Activated naive CD4-positive, alpha-beta T cell treated with anti-CD3 and anti-CD28 coated beads for 36 hours (primary cell): ENCODE measurements at places on chromosomes 6 and 20.

DNA sequence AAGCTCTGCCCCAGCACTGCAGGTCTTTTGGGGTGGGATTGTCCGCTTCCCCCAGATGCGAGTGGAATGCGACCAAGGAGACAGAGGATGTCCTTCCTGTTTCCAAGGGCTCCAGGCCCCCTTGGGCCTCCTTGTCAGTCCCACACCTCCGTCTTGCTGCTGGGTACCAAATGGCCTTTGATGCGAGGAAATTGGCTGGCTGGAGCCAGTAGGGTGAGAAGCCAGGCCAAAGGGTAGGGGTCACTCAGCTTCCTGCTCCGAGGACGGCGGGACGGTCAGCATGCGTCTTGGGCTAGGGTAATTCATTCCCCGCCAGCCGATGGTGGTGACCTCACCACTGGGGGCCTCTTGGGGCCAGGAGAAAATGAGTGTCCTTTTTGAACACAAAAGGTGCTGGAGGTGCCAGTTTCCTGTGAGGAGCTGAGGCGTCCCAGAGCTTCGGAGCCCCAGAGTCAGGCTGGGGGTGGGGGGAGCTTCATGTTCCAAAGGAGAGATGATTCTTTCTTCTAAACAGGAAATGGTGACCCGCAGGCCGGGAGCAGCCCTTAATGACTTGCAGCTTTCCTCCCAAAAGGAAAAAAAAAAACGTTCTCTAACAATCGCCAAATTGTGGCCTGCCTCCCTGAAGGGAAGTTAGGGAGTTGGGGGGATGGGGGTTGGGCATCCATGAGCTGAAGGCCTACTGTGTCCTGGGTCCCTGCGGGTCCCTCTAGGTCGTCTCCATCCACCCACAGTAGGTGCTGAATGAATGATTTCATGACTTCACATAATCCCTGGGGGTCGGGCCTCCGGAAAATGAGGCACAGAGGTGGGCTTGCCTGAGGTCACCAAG, 6.7 kb downstream of the SNAI1 start:
- DNase-seq = no peak

GRCh38 chr20:59158673-59159072, 4.9 kb upstream of the ZNF831 start:
- DNase-seq = no peak

DNA sequence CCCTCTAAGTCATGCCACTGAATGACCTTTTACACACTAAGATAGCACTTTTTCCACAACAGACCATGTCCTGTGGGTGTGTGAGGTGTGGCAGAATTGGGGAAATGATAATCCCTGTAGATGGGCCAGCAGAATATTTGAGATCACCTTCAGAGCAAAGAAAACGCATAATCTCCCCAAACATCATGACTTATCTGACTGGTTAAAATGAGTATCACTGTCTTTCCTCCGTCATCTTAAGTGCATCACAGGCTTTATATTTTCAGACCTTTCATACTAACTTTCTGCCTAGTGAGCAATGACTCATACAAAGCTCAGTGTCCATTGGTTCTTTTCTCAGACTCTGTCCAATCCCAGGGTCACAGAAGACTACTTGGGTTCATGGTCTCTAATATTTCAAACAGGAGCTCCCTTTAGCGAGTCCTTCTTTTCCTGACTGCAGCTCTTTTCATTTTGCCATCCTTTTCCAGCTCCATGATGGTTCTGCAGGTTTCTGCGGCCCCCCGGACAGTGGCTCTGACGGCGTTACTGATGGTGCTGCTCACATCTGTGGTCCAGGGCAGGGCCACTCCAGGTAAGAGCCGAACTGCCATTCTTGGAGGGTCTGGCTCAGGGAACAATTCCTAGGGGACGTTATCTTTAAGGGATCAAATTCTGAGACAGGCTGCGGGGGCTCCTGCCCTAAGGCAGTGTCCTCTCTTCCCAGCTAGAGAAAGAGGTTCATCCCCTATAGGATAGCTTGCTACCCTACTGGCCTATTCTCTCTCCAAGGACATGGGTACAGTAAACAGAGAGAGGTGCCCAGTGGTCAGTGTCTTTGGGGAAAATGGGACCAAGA, at the start of gene HLA-DPB1:
Gene HLA-DPB1, plus strand, starts transcription at position 423 of the 838 bp plus-strand sequence. Its CDS starts 52 bp downstream, at position 475.
- no peak for DNase-seq

GRCh38 chr20:41178495-41178894, 41.2 kb downstream of the PLCG1 start:
- DNase-seq = no peak

DNA sequence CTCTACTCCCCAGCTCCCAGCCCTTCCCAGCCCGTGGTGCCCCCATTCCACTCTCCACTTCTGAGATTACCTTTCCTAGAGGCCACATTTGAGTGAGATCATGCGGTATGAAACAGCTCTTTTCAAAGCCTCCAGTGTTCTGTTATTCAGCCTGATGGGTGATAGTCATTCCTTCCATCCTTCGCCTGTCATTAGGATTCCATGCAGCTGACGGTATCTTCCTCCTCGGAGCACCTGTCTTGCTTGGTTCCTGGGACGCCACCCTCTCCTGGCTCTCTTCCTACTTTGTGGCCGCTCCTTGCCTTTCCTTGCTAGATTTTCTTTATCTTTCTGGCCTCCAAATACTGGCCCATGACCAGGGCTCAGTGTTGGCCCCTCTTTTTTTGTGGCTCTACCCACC, 137.0 kb downstream of the ARID1B start:
- no peak for DNase-seq

GRCh38 chr20:47487175-47487917, 14.3 kb upstream of the NCOA3 start:
- DNase-seq = peak; percentile 72

DNA sequence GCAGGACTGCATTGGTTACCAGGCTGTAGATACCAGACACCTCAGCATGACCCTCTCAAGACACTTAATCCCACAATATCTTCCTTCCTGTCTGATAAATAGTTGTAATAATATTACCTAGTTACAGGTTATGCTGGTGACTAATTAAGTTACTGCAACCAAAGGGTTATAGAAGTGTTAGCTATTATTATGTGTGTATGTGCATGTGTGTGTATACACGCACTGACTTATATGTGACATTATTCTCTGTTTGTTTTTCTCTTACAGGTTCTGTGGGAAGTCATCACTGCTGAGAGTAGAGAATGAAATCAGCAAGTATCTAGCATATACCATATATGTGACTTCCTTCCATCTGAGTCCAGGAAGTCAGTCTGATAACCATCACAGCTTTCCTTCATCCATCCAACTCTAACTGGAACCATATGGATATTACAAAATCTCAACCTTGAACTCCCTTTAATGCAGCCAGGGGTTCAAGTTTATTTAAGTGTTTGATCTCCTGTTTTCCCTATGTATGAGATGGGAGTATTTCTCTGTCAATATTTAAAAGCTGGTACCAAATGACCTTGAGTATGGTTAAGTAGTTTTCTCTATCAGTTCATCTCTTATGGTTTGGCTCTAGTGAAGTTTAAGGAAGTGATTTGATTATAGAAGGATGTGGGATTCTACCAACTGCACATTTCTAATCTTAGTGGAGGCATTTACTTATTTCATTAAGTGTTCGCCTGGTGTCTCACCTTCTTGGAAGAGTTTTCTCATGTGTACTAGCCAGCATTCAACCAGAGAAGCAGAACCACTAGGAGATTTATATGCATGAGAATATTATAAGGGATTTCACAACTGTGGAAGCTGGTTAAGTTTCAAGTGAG, 313.2 kb downstream of the HIVEP2 start:
- DNase-seq = no peak

GRCh38 chr6:130900913-130901312, 73.7 kb downstream of the SMLR1 start:
- DNase-seq = no peak

DNA sequence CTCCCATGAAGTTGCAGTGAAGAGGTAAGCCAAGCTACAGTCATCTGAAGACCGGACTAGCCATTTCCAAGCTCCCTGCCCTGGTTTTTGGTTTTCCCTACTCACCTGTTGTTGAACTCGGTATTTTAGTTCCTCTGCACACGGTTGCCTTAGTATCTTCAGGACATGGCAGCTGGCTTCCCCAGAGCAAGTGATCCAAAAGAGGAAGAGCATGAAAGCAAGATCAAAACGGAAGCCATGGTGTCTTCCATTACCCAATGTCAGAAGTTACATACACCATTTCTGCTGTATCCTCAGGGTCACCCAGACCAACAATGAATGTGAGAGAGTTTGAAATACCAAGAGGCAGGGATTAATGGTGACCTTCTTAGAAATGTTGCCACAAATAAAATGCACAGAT, 276.6 kb upstream of the CNR1 start:
- no peak for DNase-seq

GRCh38 chr6:98366371-98366770, 468.0 kb upstream of the POU3F2 start:
- no peak for DNase-seq

- DNase-seq = no peak
These were observed 78.1 kb downstream of the MMUT start for GRCh38 chr6:49384904-49385303.

DNA sequence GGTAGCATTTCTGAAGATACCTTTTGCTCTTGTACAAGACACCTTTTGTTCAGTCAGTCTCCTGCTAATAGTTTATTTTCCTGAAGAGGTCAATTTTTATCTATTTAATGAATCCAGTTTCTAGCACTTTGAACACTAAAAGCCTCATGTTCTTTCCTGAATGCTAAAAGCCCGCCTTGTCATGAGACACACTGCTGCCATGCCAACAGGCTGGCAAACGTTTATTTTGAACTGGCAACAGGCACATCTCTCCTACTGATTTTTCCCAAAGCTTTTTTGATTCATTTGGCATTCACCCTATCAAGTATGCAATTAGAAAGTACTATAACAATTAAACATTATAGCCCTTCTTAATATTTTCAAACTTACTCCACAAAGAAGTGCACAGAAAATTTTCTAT, 421.2 kb upstream of the EYS start:
- DNase-seq = no peak

- no peak for DNase-seq
These were observed 36.5 kb downstream of the GHRH start for GRCh38 chr20:37225146-37225545.

DNA sequence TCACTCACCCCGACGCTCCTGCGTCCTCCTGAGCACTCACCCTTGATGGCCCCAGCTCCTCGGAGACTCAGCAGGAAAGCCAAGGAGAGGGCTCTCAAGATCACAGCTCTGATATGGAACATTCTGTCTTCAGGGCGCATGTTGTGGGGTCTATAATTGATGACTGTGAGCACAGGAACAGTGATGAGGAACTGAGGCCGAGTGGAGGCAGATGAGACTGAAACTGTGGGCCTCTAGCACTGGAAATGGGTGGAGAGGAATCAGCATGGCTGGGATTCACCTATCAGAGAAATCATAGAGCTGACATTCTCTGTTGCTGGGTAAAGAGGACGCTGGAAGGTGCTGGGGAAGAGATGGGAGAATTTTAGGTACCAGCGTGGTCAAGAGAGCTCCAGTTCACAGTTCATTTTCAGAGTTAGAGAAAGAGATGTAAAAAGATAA, at the start of gene HLA-DPA1:
Gene HLA-DPA1, minus strand, starts transcription at position 219 of the 441 bp plus-strand sequence.
- DNase-seq = peak; percentile 52

DNA sequence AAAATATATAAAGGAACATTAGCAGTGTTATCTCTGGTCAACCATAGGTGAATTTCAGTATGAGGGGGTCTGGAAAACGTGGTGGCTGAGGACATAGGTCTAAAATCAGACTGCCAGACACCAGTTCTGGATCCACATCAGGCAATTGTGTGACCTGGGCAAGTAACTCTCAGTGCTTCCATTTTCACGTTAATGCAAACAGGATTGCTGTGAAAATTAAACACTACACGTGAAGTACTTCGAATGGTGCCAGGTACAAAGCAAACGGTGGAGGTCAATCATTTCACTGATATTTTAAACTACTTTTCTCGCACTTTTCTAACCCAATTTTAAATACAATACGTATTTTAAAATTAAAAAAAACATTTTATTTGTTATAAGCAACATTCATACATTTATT, 315.7 kb downstream of the TRDN start:
- DNase-seq = no peak

DNA sequence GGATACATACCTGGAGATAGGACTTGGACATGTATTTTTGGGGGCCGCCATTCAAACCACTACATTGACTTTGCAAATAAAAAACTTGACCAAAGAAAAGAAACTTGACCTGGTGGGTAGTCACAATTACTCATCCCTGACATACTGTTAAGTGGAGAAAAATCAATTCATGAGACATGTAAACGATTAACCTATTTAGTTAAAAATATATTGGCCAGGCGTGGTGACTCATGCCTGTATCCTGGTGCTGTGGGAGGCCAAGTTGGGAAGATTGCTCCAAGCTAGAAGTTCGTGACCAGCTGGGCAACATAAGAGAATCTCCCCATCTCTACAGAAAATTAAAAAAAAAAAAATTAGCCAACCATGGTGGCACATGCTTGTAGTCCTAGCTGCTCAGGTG, 2.5 kb upstream of the SRSF12 start:
- no peak for DNase-seq

- DNase-seq = no peak
These were observed 9.1 kb downstream of the PAX1 start for GRCh38 chr20:21714297-21715192.

- DNase-seq = no peak
These were observed 586 bp upstream of the ALDH5A1 start for GRCh38 chr6:24493945-24494820.

- DNase-seq = no peak
These were observed 348.8 kb upstream of the PLCB4 start for GRCh38 chr20:8720089-8720488.

- no peak for DNase-seq
These were observed 331.8 kb downstream of the PRL start for GRCh38 chr6:21965016-21965415.

DNA sequence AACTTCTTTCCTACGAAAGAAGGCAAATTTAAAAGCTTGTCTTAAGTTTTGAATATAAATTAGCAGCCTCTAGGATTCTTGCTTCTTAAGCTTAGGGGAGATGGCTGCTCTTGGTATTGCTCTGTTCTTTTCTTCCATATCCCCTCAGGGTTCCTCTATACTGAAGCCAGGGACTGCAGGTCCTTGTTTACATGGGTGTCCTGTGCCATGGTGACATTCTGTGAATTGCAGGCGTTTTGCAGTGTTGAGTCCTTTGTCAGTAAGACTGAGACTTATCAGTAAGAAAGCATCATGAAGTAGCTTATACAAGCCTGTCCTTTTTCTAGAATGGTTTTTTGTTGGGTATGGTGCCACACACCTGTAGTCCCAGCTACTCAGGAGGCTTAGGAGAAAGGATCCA, 147.8 kb downstream of the ARID1B start:
- no peak for DNase-seq

DNA sequence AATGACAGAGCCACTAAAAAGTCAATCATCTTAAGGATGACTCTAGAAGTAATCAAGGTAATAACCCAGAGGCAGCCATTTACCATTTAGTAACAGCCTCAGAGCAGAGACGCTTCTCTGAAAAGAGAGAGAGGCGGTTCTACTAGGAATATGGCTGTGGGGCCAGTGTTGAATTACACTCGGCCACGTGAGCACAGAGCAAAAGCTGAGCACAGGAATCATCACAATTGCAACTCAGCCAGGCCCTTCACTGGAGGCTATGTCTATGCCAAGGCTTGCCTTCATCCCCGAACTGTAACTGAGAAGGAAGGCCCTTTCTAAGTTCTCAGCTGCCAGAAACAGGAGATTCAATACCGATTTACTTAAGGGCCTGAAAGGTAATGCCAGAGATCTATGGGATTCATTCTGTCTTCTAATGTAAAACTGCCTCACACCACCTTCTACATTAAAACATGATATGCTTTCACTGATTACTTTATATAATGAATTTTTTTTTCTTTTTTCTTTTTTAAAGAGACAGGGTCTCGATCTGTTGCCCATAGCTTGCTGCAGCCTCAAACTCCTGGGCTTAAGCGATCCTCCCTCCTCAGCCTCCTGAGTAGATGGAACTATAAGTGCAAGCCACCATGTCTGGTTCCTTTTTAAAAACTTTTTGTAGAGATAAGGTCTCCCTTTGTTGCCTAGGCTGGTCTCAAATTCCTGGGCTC, 67.6 kb downstream of the NUDT3 start:
- no peak for DNase-seq

- no peak for DNase-seq
These were observed 85.8 kb downstream of the DZANK1 start for GRCh38 chr20:18380908-18381529.
